ENCODE measurements at places on chromosomes 13 and 19.

GRCh38 chr13:28320884-28321574 is 173.9 kb downstream of the FLT1 start:
- DNase-seq, result no peak

GRCh38 chr13:44340508-44340907 is 33.1 kb upstream of the SERP2 start:
- no peak for DNase-seq

- no peak for DNase-seq
Measured at GRCh38 chr13:106310291-106310865, 225.1 kb downstream of the EFNB2 start.

DNA sequence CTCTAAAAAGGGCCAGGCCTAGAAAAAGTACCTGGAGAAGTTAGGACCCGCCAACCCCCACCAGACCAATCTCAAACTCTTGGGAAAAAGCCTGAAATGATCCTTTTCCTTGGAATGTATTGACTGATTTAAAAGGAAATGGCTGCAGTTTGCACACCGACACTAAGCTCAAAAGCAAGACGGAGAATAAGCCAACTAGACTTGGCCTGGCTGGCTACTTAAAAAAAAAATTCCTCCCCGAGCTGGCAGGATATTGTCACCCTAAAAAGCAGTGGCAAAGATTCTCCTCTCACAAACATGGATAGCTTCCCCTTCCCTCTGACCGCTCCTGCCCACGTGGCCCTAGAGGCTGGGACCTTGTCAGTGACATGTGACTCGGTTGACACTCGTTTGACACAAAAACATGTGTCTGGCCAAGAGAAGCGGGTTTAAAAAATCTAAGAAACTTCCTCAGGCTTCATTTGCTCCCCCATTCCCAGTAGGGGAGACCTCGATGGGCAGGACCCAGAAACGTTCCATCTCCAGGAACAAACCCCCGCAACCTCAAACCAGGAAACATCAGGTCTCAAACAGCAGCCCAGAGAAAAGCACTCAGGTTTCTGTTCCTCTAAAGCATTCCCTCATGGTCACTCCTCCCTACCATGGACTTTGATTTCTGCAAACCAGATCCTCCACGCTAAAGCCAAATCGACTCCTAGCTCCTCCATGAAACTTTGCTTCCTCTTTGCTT is 1.3 kb downstream of the RFX1 start:
- DNase-seq, result no peak

DNA sequence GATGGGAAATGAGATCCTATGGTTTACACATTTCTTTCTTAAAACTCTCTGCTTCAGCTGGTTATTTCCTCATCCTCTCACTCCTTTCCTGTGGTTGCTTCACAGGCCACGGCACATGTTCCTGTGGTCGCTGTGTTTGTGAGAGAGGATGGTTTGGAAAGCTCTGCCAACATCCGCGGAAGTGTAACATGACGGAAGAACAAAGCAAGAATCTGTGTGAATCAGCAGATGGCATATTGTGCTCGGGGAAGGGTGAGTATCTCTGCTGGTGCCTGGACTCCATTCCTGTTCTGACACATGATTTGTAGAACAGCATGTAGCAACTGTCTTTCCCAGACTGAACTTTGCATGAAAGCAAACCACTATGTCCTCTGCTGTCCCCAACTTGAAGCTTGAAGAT is 254.2 kb downstream of the ITGBL1 start:
- DNase-seq, result peak; percentile 8
